Anterior cingulate cortex (tissue), 58 donors: ENCODE measurements at places on chromosomes 4 and X.

GRCh38 chrX:12901486-12901885 lies 4.9 kb upstream of the TLR8 start:
- no peak for DNase-seq

DNA sequence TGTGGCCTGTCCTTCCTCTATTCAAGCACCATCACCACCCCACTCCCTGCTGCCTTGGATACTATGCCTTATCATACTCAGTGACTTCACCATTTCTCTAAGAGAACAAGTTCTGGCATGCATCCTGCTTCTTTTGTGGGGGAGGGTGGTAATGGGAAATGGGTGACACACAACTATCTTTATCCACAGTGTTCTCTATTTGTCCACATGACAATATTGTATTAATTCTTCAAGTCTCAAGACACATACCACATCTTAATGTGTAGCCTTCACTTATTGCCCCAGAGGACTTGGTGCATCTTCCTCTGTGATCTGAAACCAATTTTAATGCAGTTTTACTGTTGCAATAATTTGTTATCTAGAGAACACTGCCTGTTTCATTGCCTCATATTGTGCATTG lies 29.3 kb upstream of the UGT2B7 start:
- DNase-seq: no peak

GRCh38 chr4:56651056-56651350 lies 30.1 kb downstream of the HOPX start:
- no peak for DNase-seq

- no peak for DNase-seq
Measured at GRCh38 chrX:31314921-31315320, 243.1 kb upstream of the FTHL17 start.

- DNase-seq: no peak
Measured at GRCh38 chrX:107654566-107654871, 26.2 kb downstream of the PRPS1 start.

- no peak for DNase-seq
Measured at GRCh38 chr4:24702281-24702680, 93.1 kb upstream of the SOD3 start.

DNA sequence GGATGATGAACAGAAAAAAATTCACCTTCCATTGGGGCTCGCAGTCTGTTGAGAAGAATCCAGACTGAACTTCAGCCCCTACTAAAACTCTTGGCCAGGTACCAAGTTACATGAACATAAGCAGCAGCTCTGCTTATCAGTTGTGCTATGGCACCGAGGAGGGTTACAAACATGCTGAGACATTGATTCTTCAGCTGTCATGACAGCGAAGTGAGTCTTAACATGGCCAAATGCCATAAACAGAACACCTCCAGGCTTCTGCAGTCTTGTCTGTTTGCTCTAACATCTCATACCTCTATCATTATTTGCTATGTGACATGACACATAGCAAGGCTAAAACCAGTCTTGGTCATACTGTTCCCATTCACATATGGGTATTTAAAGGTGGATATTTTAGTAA lies 521.5 kb downstream of the GRID2 start:
- no peak for DNase-seq

DNA sequence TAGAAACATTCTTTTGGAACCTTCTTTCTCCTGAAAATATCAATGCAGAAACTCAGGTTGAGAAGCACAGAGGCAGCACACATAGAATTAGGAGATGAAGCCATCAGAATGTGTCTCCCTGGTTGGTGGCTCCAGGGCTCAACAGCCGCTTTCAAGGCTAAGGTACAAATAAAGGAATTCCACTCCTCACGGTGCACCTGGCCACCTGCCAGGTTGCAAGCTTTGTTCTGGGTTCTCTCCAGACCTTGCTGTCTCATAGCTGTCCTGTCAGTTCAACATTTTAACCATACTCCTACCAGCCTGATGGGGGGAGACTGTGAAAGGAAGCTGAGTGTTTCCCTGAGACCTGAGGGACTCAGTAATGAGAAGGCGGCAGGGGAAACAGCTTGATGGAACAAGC lies 96.3 kb upstream of the HPF1 start:
- DNase-seq: no peak

DNA sequence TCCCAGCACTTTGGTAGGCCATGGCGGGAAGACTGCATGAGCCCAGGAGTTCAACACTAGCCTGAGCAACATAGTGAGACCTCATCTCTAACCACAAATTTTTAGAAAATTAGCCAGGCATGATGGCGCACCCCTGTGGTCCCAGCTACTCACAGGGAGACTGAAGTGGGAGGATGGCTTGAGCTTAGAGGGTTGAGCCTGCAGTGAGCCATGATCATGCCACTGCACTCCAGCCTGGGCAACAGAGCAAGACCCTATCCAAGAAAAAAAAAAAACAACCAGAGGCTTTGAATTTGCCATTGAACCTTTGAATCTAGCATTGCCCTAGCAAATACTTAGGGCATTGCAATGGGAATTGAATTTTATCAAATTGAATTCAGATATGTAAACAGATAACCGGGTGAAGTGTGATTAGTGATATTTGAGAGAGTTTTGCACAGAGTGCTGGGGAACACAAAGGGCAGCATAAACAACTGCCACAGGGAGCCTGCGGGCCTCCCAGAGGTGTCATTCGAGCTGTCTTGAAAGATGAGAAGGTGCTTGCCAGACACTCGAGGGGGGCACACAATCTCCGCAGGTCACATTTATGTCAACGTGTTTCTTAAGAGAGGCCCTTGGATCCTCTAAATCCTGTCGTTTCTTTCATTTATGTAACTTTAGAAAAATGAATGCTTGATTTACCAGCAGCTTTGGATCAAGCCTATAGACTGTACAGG lies 200.3 kb downstream of the AASDH start:
- DNase-seq: no peak

- no peak for DNase-seq
Measured at GRCh38 chrX:21658746-21659145, 616 bp upstream of the KLHL34 start.

DNA sequence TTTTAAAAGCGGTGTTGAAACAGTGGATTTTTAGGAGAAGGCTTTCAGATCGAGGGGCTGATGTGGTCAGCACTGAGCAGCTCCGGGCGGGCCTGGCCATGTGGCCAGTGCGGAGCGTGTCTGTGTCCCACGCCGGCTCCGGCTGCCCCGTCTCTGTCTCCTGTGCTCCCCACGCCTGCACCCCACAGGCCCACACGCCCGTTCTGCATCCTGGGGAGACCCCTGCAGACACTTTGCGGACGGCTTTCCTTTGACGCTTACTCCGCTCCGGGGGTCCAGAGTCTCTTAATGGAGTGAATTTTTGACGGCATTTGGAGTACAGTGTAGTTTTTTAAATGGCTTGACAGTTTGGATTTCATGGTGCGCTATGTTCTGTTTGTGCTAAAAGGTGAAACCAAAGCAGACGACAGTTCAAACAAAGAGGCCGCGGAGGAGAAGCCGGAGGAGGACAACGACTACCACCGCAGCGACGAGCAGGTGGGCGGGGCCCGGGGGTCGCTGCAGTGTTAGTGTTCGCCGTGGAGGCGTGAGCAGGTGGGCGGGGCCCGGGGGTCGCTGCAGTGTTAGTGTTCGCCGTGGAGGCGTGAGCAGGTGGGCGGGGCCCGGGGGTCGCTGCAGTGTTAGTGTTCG lies 38.7 kb downstream of the PCGF3 start:
- no peak for DNase-seq

GRCh38 chr4:73922766-73923630 lies 53.8 kb downstream of the CXCL1 start:
- DNase-seq: no peak

- no peak for DNase-seq
Measured at GRCh38 chrX:14303891-14304290, 225.4 kb upstream of the GLRA2 start.

DNA sequence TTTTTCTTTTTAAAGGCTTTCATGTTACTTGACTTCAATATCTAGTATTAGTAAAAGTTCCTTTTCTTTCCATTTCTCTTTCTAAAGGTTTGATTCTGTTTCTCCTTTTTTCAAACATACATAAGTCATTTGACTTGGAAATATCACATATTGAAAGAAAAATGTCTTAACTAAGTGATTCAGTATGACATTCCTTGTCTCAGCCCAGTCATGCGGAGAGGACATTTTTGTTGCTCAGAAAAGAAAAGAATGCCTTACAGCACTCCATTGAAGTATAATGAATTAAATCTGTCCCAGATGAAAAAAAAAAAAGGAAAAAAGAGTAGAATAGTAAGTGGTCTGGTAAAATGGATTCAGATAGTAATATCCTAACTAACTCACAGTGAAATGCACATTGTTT lies 466.1 kb downstream of the ADGRL3 start:
- DNase-seq: no peak

GRCh38 chr4:159131564-159131963 lies 28.7 kb downstream of the RAPGEF2 start:
- no peak for DNase-seq

- DNase-seq: no peak
Measured at GRCh38 chr4:146654687-146655520, 16.2 kb downstream of the POU4F2 start.

- no peak for DNase-seq
Measured at GRCh38 chr4:82099928-82100579, 273.7 kb downstream of the HNRNPD start.

- DNase-seq: no peak
Measured at GRCh38 chr4:121943941-121944340, 7.9 kb downstream of the TRPC3 start.

- DNase-seq: no peak
Measured at GRCh38 chr4:24559889-24560288, 24.5 kb downstream of the DHX15 start.

DNA sequence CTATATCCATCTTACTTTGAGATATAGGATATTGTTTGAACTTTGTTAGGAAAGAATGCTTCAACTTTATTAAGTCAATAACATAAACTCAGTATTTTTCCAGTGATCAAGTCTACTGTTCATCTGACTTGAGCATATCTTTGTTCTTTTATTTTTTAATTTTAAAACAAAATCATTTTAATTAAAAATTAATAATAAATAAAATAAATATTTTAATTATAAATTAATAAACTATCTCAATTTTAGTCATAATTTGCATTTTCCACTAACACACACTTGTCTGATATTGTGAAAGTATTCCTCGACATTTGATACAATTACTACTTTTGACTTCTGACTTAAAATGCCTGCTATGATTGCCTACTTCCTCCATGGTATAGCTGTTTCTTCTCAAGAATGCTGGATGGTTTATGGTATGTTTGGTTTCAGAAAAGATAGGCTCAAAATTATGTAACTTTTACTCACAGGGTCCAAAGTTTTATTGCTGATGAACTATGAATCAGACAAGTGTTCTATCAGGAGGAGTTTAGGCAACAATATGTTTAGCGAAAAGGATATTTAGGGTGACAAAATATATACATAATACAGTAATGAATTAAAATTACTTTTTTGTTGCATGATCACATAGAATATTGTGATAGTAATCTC lies 1132.3 kb upstream of the PCDH10 start:
- no peak for DNase-seq

GRCh38 chr4:57854748-57855147 lies 744.6 kb upstream of the IGFBP7 start:
- DNase-seq: no peak

- no peak for DNase-seq
Measured at GRCh38 chrX:140933016-140933415, 69.4 kb upstream of the SPANXB1 start.

DNA sequence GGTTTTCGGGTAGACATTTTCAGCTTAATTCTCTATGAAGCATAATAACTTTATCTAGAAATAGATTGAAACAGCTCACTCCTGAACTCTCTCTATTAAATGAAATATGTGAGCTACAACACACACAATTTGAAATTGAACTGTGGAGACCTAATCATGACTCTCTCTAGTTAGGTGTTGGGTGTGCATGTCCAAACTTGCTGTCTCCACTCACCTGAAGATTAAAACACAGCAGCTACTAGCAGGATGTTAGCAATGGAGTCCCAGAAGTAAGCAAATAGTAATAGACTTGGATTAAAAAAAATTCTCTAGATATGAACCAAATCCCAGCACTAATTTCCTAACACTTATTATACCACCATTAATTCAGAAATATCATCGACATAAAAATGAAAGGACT lies 173.1 kb downstream of the FSTL5 start:
- DNase-seq: no peak

- no peak for DNase-seq
Measured at GRCh38 chr4:159593681-159594080, 490.8 kb downstream of the RAPGEF2 start.

DNA sequence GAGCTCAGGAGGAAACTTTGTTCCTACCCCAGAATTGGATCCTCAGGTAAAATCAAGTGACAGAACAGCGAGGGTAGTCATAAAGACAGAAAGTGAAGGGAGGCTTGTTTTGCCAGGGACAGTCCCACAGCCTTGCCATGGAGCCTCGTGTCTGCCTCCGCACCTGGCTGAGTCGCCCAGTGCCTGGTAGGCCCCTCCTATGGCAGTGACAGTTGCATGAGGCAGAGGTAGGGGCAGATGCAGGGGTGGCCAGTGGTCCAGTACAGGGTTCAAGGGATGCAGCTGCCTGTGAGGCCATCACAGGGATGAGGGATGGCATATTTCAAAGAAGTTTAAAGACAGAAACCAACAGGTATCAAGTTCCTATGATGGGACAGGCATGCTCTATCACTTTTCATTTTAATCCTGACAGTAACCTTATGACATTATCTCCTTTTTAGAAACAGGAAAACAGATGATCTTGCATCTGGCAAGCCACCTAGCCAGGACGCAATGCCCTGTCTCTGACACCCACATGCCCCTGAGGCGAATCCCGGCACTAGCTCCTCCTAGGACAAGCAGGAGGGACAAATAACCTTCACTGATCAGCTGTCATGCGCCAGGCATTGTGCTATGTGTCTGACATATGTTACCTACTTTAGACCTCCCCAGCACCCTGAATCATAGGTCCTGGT lies 127.4 kb upstream of the ENPP6 start:
- no peak for DNase-seq

- DNase-seq: no peak
Measured at GRCh38 chrX:13077168-13077567, 32.7 kb upstream of the FAM9C start.

DNA sequence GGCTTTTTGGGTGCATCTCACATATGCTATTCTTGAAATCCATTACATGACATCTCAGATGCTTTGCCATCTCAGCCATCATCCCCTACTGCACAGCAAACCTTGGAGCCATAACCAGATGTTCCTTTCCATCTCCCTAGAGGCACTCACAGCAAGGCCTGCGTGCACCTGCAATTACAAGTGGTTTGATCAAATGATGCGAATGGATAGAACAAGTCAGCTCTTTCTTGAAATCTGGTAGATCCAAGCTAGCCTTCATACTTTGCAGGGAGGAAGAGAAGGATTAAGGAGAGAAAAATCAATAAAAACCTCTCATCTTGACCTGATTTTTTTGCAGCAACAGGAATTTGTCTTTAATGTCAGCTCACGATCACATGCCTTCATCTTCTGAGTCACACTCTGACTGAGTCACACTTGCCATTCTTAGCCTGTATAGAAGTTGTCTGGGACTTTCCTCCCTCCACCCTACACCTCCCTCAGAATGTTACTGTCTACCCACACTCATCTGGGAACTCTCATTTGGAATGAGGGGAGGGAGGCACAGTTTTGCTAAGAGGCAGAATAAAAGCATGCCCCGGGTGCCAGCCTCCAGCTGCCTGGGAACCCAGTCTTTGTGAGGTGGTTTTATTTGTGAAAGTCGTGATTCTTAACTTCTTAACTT lies 11.9 kb upstream of the TRIML1 start:
- DNase-seq: peak; percentile 8

GRCh38 chrX:72043636-72044035 lies 88.1 kb downstream of the RTL5 start:
- DNase-seq: no peak
